Stimulated activated CD8-positive, alpha-beta memory T cell treated with anti-CD3 and anti-CD28 coated beads, Interleukin-7, amount 100 ng/mL, for 24 hours (primary cell): ENCODE measurements at places on chromosomes 3 and 15.

DNA sequence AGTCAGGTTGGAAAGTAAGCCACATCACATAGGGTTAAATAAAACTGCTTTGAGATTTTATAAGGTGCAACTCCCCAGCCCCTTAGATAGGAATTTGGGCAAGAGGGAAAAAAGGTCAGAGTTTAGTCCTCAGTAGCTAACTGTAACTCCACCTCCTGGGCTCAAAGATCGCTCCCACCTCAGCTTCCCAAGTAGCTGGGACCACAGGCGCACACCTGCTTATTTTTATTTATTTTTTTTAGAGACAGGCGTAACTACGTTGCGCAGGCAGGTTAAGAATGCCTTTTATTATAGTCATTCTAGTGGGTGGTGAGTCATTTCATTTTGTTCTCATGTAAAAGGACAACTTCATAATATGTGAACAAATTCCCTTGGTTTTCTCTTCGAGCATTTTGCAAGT is 14.7 kb downstream of the TM2D3 start:
- DNase-seq, result no peak

DNA sequence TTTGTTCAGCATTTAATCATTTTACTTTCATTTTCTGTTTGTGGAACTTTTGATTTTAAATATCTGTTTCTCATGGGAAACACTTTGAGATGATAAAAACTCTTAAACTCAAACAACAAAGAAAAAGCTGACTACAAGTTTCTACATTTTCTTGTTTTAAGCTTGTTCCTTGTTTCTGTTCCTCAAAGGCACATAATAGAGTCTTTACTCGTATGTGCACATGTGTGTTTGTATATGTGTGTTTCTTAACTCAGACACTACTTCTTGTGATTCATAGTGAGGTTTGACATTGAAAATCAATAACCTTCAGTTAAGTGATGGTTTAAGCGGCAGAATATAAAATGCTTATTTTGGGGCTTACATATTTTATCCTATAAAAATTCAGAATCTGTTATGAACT is 786.7 kb upstream of the EPHA6 start:
- no peak for DNase-seq

DNA sequence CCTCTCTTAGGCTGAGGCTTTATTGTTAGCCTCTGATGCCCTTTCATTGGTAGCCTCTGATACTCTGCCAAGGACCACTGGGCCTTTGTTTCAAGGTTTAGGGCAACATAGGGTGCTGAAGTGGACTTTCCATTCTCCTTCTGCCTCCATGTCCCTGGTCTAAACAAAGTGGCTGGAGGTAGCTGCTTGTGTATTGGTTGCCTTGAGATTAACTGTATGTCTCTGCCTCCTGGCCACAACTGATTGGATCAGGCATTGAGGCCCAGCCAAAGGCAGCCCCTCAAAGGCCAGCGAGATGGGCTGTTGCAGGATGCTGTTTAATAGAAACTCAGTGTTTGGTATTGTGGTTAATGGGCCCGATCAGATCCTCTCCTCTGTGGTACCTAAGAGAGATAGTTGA is 77.9 kb upstream of the PRR23C start:
- DNase-seq, result no peak

- no peak for DNase-seq
Observed at GRCh38 chr15:29675791-29676301, 146.4 kb downstream of the TJP1 start.

GRCh38 chr15:55016225-55016624 is 180.5 kb downstream of the RSL24D1 start:
- DNase-seq, result no peak

DNA sequence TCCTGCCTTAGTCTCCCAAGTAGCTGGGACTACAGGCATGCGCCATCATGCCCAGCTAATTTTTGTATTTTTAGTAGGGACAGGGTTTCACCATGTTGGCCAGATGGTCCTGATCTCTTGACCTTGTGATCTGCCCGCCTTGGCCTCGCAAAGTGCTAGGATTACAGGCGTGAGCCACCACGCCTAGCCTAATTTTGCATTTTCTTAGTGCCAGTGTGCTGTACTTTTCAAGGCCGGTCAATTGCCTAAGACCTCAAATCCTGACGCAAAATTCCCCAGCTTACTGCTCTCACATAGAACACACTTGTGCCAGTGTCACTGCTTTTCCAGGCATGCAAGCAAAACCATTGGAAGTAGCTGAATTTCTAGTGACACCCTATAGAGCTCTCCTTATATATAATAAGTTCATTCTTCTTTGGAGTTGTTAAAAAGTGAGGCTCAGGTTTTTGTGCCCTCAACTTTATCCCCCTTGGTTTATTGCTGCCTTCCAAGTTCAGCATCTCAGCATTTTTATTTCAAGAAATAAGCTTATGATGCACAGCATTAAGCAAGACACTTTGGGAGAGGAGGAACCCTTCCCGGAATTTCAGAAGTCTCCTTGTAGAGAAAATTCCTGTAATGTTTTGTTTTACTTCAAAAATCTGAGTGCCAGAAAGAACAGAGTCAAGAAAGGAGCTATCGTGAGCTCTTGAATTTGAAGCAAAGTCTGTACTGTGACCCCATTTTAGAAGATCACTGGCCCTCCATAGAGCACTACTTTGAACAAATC is 93.2 kb downstream of the FILIP1L start:
- no peak for DNase-seq

DNA sequence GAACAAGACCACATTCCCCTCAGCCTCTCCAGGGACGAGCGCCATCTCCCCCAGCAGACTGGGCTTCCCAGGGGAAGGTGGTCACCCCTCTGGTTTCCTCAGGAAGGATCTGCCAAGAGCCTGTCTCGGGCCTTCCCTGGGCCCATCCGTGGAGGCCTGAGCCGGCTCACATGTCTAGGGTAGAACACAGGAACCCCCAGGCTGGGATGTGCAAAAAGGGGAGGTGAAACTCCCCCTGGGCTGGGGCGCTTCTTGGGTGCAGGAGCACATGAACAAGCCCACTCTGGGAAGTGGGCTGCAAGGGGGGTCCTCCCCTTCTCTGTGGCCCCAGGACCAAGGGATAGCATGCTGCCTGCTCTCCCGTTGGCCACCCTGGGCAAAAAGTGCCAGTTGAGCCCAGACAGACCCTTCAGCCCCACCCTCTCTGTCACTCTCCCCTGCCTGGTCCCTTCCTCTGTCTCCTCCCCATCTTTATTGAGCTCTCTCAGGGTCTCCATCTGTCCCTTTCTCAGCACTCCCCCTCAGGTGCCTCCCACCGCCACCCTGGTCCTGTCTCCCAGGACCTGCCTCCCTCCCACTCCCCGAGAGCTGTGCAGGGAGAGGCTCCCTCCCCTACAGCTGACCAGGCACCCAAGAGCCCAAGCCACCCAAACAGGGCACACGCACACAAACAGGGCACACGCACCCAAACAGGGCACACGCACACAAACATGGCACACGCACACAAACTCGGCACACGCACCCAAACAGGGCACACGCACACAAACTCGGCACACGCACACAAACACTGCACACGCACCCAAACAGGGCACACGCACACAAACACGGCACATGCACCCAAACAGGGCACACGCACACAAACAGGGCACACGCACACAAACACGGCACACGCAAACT is 864 bp downstream of the SEMA3G start:
- no peak for DNase-seq

DNA sequence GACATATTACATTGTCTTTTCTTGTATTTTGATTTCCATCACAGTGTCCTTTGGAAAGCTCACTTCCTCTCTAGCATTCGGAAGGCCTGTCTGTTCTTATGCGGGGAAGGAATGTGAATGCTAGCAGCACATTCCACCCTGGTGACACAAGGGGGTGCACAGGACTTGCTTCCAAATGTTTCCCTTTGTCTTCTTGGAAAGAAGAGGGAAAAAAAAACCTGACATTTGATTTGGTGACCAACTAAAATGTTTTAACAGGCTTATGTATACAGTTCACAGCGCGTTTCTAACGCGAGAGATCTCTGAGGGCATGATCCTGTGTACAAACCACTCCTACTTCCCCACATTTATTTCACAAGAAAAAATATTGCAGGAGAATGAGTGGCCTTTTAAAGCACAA is 107.6 kb upstream of the FXR1 start:
- no peak for DNase-seq

GRCh38 chr3:169299129-169299528 is 364.4 kb downstream of the MECOM start:
- DNase-seq, result no peak

DNA sequence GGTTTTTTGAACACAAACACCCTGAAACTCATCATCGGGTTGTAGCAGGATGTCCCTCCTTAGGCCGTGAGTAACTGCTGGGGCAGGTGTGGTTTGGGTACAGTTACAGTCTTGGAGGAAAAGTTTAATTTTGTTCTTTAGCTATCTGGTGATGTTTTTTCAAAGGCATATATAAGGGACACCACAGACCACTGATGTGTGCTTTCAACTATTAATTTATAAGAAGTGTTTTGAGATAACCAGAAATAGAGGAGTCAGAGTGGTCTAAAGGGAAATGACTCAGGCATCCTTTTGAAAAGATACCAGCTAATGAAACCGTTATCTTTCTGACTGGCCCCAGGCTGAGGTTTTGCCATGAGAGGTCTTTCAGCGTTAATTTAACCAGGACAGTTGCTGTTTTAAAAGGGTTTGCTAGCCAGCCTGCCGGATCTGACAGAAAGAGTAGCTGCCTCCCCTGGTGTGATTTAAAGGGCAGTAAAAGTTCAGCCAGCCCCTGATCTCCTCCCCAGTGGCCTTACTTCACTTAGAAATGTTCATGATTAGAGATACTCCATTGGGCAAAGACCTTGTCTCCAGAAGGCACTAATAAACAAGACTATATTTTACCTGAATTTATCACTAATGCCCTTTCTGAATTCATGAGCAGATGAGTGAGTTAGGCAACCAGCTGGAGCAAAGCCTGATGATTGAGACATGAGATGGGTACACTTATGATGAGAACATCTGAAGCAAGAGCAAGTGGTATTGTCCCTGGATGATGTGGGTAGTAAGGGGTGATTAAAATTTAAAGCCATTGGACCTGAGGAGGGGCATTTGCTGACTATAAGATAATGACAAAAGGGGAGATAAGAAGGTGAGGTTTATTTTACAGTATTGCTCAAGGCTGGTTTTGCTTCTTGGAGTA is 482.5 kb upstream of the TBL1XR1 start:
- DNase-seq, result no peak
